Type B pancreatic cell (in vitro differentiated cells): ENCODE measurements at places on chromosomes 2 and 18.

DNA sequence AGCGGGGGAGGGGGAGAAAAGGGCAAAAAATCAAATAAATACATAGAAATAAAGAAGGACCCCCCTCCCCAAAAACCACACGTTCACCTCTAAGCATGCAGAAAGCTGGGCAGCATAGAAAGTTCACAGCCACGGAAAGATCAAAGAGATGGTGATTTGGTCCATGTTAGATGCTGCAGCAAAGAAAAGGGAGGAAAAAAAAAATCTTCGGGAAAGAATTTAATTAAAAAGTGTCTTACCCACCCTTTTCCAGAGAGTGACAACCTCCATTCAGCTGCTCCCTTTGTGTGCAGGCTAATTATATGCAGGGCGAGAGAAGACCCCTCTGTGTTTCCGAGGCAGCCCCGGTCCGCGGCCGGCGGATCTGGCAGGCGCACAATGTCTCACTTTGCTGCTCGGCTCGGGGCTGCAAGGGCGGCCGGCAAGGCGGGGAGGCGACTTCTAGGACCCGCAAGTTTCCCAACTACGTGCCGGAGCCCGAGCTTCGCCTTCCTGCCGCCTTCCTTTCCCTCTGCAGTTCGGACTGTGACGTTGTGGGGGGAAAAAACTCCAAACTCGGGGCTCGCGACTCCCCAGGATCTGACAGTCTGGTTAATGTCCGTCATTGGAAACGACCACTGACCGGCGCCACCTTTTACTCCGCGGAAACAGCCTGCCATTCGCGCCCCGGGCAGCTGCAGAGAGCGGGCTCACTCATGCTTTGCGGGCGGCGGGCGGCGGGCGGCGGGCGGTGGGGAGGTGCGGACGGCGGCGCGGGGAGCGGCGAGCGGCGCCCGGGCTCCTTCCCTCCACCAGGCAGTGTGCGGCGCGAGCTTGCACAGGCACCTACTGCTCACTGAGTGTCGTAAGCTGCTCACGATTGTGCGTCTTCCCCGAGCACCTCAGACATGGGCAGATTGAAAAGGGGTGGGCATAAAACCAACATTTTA, at the start of gene LRRTM1:
LRRTM1 (minus strand) TSS at position 844 of the 929 bp plus-strand sequence. CDS start 933 bp downstream, outside the sequence.
- peaks cover 10% of the 10 kb centered on the region for H3K4me1 ChIP-seq
- no peak within 1 kb of the TSS for H3K27ac ChIP-seq
- H3K4me3 ChIP-seq: peak within 1 kb of the TSS; percentile 91
- peak; percentile 69 for DNase-seq
- peaks cover 3% of the 10 kb centered on the region for H3K36me3 ChIP-seq

- no peak overlapping the region for H3K4me3 ChIP-seq
- no peak for DNase-seq
- no peaks in the 10 kb centered on the region for H3K36me3 ChIP-seq
These were observed 77.8 kb downstream of the FAM161A start for GRCh38 chr2:61775956-61776570.

DNA sequence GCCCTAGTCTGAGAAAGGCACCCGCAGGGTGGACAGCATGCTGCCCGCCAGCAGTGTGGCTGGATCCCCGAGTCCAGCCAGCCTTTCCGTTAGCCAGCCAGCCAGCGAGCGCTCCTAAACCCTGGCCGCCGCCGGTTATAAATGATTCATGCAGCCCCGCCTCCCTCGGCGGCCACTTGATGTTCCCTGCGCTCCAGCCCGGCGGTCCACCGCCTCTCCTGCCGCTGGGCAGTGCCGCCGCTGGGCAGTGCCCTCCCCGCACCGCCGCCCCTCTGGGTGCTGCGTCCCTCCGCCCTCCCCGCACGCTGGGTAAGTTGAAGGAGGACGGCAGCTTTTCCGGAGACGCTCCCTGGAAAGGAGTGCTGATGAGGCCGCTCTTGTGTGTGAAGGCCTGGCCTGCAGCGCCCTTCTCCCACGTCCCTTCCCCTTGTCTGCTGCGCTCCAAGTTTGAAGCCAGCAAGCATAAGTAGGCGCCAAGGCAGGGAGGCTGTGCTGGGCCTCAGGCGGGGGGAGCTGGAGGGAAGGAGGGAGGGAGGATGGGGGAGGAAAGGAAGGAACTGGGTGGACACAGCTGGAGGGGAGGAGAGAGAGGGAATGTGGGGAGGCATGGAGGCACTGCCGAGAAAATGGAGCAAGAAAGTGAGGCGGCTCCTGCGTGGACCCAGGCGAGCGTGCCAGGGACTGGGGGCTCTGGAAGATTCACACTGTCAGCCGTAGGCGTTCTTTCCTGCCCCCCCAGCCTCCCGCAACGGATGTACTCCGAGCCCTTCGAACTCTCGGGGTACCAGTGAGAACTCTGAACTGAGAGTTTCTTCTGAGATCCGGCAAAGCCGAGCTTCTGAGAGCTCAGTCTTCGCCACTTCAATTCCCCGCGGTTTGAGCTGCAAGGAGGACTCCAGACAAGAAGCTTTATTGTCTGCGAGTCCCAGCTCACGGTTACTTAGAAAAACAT, 131.9 kb downstream of the GLI2 start:
- H3K4me3 ChIP-seq: peak overlapping the region; percentile 48
- peaks cover 37% of the 10 kb centered on the region for H3K27me3 ChIP-seq
- no peaks in the 10 kb centered on the region for H3K36me3 ChIP-seq
- no peak overlapping the region for H3K27ac ChIP-seq

GRCh38 chr2:197248001-197248401, 62.6 kb downstream of the ANKRD44 start:
- no peaks in the 10 kb centered on the region for H3K36me3 ChIP-seq
- no peak overlapping the region for H3K4me3 ChIP-seq
- no peak for DNase-seq

DNA sequence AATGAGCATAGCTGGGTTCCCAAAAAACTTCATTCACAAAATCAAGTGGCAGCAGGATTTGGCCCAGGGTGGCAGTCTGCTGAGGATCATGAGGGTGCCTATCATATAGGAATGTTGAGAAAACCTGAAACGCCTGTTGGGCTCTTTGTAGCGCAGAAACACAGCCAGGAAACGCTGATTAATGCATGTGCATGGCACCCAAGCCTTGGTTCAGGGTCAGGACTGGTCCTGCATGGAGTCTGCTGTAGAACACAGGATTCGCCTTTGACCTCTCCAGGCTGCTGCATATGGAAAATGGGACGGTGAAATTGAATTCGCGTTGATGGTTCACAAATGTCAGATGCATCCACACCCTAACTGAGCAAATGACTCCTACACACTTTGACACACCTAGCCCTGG, 227.9 kb upstream of the COPS8 start:
- H3K4me1 ChIP-seq: peaks cover 74% of the 10 kb centered on the region
- H3K36me3 ChIP-seq: peaks cover 5% of the 10 kb centered on the region
- DNase-seq: peak; percentile 36
- H3K4me3 ChIP-seq: peak overlapping the region; percentile 70
